Osteoblast (primary cell): ENCODE measurements at places on chromosomes 6 and 20. TPM values are rescaled to one million over a fixed set of nuclear protein-coding genes. Genes with fewer than 3 reads are reported as not detected.
A peak's percentile ranks its signal among the peaks of the same experiment; 100 is the strongest.

- no peak for DNase-seq
- no peaks in the 10 kb centered on the region for H3K4me1 ChIP-seq
- H3K27ac ChIP-seq, result no peak overlapping the region
- no peaks in the 10 kb centered on the region for H3K36me3 ChIP-seq
- no peaks in the 10 kb centered on the region for H3K27me3 ChIP-seq
These were observed 27.6 kb upstream of the RPN2 start for GRCh38 chr20:37151529-37151928.

- H3K27me3 ChIP-seq, result no peaks in the 10 kb centered on the region
- H3K36me3 ChIP-seq, result no peaks in the 10 kb centered on the region
- DNase-seq, result no peak
- H3K4me1 ChIP-seq, result peaks cover 28% of the 10 kb centered on the region
These were observed 11.4 kb downstream of the ID4 start for GRCh38 chr6:19848465-19849029.

GRCh38 chr6:157804448-157805327, 18.4 kb upstream of the SNX9 start:
- no peak for DNase-seq
- peaks cover 5% of the 10 kb centered on the region for H3K4me1 ChIP-seq
- no peaks in the 10 kb centered on the region for H3K36me3 ChIP-seq
- no peak overlapping the region for H3K27ac ChIP-seq
- H3K4me3 ChIP-seq, result no peak overlapping the region

- no peaks in the 10 kb centered on the region for H3K4me1 ChIP-seq
- no peaks in the 10 kb centered on the region for H3K36me3 ChIP-seq
- H3K4me3 ChIP-seq, result no peak overlapping the region
- H3K27ac ChIP-seq, result no peak overlapping the region
- peaks cover 14% of the 10 kb centered on the region for H3K27me3 ChIP-seq
- peak; percentile 98 for DNase-seq
These were observed 32.3 kb downstream of the YTHDF1 start for GRCh38 chr20:63183422-63184146.

DNA sequence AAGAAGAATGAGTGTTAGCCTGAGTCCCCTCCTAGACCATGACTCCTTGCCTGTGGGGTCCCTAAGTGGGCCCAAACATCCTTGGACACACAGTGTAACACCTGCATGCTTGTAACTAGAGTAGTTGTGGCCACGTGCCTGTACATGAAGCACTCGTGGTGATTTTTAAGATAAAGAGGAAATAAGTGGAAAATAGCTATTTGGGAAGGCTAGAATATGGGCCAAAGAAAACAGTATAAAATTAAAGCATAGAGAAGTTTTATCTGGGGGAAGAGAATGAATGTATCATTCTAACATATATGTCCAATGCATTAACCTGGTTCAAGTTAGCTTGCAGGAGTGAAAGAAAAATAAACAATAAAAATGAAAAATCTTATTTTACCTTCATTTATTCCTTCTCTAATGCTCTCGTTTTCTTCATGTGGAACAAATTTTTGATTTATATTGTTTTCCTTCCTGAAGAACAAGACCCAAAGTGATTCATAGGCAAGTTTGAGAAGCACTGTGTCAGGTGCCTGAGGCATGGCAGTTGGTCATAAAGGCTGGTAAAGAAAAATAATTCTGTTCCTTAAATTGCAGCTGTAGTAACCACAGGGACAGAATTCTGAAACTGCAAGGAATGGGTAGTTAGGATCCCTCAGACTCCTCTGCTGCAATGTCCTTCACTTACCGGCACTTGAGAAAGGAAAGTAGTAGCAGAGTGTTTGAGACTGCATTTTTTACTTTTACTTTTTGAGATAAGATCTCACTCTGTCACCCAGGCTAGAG, 8.5 kb upstream of the CST3 start:
- H3K36me3 ChIP-seq, result no peaks in the 10 kb centered on the region
- H3K4me3 ChIP-seq, result no peak overlapping the region
- DNase-seq, result no peak
- no peaks in the 10 kb centered on the region for H3K27me3 ChIP-seq
- peaks cover 14% of the 10 kb centered on the region for H3K4me1 ChIP-seq

ME1 gene
- total RNA-seq, result 27.9 and 31.8 TPM in 2 replicates

TSHZ2 gene
- total RNA-seq, result 3.5 and 3.6 TPM in 2 replicates

PGC gene
- total RNA-seq, result not detected in 2 replicates

SLC22A3 gene
- 18.9 and 22.1 TPM in 2 replicates for total RNA-seq
